Inflammatory macrophage treated with lipopolysaccharide for 1 hour (primary cell): ENCODE measurements at places on chromosomes 7 and 10.

- DNase-seq = no peak
Observed at GRCh38 chr7:7563813-7564212, 2.9 kb upstream of the MIOS start.

GRCh38 chr10:12950583-12951128, 50.9 kb downstream of the CCDC3 start:
- DNase-seq = no peak

- peak; percentile 52 for DNase-seq
Observed at GRCh38 chr10:30683496-30683895, 53.9 kb upstream of the LYZL2 start.

- DNase-seq = no peak
Observed at GRCh38 chr10:129689671-129690071, 222.6 kb downstream of the MGMT start.

GRCh38 chr10:31926765-31927564, 1.7 kb downstream of the ARHGAP12 start:
- no peak for DNase-seq

DNA sequence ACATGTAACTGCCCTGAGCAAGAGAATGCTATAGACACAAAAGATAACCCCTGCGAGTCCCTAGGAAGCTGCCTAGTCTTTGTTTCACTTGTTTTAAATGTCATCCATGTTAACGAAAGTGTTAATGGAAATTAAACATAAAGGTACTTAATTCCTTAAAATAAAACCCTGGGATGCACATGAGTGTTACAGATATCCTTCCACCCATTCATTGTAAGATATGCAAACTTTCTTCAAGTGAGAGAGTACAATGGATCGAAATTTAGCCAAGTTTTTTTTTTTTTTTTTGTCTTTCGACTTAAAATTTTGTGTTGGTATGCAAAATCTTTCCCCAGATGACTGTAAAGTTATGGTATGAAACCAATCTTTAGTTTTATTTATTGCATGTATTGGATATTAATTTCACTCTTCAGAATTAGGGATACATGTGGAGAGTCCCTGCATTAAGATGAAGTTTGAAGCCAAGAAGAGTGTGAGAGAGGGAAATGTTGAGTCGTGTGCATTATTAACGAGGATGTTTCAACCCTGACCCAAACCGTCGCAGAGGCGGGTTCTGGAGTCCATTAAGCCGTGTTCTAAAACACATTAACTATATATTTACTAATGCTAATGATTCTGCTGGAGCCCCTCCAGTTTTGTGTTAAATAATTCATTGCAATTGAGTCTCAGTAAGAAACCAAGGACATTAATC, 1.6 kb downstream of the CDK14 start:
- DNase-seq = no peak

GRCh38 chr10:101066146-101066895, 4.5 kb downstream of the KAZALD1 start:
- DNase-seq = peak; percentile 69

DNA sequence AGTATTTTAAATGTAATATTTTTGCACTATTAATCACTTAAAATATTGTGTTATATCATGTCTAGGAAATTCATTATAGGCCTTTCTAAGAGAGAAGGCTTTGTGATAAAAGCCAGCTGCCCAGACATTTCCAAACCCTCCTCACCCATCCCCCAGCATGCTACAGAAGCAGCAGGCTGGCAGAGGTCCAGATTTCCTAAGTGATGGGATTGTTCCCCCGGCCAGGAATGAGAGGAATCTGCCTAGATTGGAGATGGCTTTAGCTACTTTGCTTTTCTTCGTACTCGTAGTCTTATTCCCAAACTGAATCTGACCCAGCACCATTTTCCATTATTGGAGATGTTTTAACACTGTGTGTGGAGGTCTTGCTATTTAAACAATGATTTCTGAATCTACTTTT, 29.4 kb downstream of the CDK14 start:
- no peak for DNase-seq
